Activated naive CD4-positive, alpha-beta T cell (primary cell): ENCODE measurements at places on chromosomes 4 and X.

DNA sequence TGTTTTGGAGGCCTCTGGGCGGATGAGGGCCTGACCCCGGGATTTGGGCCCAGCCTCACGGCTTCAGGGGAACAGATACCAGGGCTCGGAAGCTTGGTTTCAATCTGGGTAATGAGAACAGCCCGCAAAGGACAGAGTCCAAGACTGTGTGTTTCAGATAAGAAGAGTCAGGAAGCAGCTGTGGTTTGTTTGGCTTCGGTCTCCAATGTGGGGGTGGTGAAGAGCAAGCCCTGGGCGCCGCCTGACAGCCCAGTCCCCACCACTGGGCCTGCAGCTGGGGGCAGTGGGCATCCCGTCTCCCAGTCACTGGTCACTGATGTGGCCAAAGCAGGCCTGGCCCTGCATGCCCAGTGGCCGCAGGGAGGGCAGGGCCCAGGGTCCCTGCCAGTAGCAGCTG is 9.1 kb downstream of the WFS1 start:
- no peak for DNase-seq

GRCh38 chr4:136369073-136369472 is 1163.2 kb downstream of the PCDH18 start:
- DNase-seq = no peak

GRCh38 chr4:121014544-121014943 is 57.8 kb downstream of the NDNF start:
- DNase-seq = no peak

GRCh38 chr4:26175006-26175786 is 145.6 kb upstream of the RBPJ start:
- DNase-seq = no peak

DNA sequence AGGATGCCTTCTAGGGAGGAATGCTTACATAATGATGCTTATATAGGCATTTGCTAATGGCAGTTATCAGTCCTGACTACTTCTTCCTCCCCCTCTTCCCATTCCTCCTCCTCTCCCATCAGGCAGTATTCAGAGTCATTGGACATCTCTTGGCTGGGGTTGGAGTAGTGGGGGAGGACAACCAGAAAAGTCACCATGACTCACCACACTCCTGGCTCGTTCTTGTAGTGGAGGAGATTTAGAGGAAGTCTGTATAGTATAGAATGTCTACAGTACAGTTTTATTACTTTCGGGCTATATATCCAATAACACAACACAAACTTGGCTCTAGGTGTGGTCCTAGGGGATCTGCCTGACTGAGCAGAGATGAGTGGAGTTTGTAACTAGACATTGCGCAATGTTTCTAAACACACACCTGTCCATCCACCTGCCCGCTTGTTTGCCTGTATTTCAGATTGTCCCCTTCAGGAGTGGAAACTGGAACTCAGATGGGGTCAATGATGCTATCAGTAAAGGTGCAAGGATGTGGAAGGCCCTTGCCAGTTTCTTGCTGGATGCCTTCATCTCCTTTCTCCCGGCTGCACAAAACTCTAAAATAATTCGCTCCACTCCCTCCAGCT is 27.9 kb upstream of the KIAA1210 start:
- no peak for DNase-seq

GRCh38 chr4:104766676-104767075 is 272.0 kb upstream of the CXXC4 start:
- no peak for DNase-seq

- no peak for DNase-seq
These were observed 162.8 kb downstream of the FBXO8 start for GRCh38 chr4:174120446-174121295.

- DNase-seq = no peak
These were observed 1756.0 kb downstream of the C4orf33 start for GRCh38 chr4:130851932-130852331.
